HT-29 (cell line): ENCODE measurements at places on chromosomes 1 and 21. TPM values are rescaled to one million over a fixed set of nuclear protein-coding genes. Genes with fewer than 3 reads are reported as not detected.

RGS1 gene
- not detected in 2 replicates for total RNA-seq

S1PR1 gene
- not detected in 2 replicates for total RNA-seq

CENPL gene
- total RNA-seq = 9.9 and 13.0 TPM in 2 replicates

DNA sequence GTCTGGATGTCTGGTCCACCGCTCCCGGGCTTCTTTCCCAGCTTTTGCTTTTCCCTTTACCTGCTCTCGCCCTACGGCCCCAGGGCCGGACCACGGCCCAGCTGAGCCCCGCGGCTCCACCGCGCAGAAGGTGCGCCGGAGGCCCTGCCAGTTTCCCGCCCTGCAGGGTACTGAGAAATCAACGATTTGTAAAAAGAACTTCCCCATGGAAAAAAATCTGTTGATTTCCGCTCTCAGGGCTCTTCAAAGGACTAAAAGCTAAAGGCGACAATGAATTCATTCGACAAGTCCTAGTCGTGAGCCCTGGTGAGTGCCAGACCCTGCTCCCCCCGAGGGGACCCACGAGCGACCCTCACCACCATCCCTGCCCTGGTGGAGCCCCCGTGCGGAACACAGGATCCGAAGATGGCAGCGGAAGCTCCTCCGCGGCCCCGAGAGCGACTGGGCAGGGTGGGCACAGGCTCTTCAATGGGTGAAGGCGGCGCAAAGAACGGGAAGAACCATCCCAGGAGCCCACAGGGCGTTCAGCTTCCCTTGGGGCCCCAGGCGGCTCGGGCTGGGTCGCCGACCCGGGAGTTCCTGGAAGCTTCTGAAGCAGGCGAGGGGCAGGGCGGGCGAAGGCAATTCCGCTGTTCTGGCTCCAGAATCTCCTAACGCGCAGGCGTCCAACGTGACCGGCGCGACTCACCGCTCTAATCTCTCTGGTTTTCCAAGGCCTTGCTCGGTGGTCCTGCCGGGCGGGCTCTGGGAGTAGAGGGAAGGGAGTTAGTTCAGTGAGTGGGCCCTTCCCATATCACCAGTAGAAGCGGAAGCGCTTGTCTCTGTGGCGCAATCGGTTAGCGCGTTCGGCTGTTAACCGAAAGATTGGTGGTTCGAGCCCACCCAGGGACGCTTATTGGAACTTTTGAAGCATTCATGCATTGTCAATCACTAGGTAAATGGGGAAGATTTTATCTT, 6.6 kb upstream of the RNU1-2 start:
- peak; percentile 74 for DNase-seq

DNA sequence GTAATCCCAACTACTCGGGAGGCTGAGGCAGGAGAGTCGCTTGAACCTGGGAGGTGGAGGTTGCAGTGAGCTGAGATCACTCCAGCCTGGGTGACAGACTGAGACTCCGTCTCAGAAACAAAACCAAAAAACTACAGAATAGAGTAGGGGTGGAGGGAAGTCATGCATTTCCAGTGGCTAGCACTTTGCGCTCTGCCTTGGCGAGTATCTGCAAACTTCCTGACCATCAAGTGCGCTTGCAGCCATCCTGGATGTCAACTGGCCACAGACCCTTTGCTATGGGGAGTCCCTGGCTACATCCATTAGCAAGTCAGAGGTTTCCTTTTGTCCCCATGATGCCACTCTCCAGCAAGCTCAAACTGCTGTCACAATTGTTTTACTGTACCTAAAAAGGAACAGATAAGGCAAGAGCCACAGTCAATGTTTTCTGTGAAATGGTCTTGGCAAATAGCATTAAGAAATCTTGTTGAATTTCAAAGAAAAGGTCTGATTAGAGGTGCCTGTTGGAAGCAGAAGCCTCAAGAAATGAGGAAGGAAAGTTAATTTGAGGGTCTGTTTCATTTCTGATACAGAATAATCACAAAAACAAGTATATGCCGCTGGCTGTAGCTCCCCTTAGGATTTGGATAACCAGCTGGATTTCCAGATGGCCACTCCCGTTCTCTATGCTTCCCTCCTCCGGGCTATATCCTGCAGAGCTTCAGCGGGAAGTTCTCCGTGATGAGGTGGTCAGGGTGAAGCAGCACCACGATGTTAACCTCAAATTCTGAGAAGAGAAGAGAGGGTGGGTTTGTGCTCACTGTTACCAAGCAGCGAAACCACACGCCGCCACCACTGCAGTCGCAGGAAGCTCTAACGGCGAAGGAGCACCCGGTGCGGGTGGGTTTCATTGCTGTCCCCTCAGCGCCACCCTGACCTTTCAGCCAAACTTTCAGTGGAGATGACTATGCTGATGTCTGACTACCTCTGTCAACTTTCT, 42.0 kb downstream of the VPS26C start:
- no peak for DNase-seq

DNA sequence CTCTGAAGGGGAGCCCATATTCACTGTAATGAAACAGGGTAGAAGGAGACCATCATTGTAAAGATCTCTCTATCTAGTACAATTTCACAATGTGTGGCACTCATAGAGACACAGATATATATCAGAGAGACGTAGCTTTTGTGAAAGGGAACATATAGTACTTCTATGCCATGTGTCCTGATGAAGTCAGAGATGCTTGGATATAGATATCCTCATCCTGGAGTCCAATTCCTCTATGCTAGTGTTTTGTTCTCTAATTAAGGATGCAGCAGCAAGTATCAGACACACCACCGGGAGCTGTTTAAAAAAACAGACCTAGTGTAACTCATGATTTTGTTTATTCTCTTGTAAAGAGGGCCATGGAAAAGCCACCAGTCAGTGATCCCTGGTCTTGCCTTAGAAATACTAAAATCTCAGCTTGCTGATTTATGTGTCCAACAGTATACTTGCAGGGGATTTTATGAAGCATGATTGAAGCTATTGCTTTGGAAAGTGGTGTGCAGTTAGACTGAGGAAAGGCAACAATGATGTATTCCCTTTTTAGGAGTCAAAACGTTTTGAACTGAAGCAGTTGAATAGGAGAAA, 2.5 kb downstream of the NCAM2 start:
- DNase-seq = no peak

DNA sequence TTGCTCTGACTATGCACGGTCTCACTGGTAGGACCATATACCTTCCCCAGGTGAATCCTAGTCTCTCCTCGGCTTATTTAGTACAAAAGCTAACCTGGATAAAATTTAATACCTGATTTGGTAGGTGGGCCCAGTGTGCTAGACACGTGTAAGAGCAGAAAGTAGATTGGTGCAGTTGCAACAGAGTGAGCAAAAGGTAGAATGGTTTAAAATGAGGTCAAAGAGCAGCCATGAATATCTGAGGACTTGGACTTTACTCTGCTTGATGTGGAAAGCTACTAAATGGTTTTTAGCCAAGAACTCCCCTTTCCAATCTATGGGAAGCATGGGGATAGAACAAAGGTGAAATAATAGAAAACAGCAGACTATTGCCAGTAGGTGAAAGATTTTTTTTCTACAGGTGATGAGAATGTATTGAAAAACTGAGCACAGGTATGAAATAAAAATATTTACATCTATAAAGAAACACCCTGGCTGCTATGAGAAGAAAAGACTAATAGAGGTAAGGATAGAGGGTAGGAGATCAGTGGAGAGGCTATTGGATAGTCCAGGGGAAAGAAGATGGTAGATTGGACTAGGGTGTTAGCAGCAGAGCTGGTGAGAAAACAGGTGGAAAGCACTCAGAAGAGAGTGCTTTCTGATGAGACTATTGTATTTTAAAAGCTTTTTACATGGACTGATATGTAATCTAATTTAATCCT, 61.3 kb upstream of the BCL9 start:
- DNase-seq = no peak

GRCh38 chr21:26777166-26777565, 68.0 kb downstream of the ADAMTS1 start:
- DNase-seq = no peak

DNA sequence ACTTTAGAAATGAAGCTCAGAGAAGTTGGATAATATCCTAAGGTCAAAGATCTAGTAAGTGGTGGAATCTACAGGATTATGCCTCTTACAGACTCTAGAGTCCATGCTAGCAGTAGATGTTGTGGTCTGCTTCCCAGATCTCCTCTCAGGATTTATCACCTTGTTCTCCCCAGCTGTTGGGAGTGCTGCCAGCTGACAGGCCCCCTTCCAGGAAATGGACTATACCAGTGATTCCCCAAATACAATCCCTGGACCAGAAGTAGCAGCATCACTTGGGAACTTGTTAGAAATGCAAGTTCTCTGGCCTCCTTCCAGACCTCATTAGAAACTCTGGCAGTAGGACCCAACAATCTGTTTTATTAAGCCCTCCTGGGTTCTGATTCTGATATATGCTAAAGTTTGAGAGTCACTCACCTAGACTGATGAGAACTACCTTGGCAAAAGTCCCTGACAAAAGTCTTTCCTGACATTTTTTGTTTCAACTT, 24.5 kb upstream of the NTNG1 start:
- DNase-seq = no peak

- DNase-seq = no peak
These were observed 15.8 kb downstream of the PRDM15 start for GRCh38 chr21:41863439-41863740.

DNA sequence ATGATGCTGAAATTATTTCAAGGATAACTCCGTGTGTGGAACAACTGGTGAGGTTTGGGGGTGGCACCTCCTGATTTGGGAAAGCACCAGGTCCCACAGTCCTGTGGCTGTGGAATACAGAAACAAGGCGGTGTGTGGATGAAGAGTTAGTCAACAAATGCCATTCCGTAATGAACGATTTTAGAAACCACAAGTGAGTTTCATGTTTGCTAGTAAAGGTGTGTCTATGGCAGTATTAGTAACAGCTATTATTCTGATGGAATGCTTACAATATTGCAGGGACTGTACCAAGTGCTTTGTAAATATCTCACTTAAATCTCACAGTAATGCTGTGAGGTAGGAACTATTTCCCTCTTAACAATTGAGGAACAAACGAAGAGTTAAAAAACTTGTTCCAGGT, 53.8 kb downstream of the B3GALNT2 start:
- no peak for DNase-seq

DNA sequence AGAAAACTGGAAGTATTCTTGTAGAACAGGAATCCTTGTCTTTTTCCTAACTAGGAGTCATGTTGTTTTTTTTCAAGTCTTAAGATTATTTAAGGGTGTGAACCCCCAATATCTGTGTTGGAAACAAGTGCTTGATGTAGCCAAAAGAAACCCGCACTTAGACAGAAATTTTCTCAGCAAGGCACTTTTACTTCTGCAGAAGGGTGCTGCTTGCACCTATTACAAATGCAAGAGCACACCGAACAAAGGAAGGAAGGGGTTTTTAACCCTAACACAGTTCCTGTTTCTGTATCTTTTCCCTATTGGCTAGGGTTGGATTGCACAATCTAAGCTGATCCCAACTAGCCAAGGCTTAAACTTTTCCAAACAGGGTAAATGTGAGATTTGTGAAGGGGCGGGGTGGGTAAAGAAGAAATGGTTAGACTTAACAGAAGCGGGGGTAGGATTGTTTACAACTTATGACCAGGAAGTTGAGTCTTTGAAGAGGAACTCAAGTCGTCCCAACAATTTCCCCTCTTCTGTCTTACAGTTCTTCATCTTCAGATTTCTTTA, 75.1 kb downstream of the ZFYVE9 start:
- no peak for DNase-seq

DNA sequence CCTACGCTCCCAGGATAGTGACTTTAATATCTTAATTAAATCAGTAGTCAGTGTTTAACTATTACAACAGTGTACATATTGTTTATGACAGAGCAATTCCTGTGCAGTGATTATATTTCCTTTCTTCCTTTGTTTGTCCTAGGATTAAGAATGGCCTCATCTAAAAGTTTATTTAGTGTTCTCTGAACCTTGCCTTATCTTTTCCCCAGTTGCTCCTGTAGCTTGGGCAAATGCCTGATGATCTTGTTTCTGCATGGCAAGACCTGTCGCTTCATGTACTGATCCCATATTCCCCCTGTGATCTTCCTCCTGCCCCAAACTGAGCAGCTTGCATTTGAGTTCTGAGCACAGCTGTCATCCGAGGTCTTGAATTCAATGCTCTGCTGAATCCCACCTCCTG, 69.1 kb upstream of the STUM start:
- peak; percentile 46 for DNase-seq
